Hematopoietic multipotent progenitor cell (in vitro differentiated cells): ENCODE measurements at places on chromosomes 2 and 18. TPM values are rescaled to one million over a fixed set of nuclear protein-coding genes. Genes with fewer than 3 reads are reported as not detected.
A peak's percentile ranks its signal among the peaks of the same experiment; 100 is the strongest.

- DNase-seq, result no peak
Measured at GRCh38 chr2:39663187-39663930, 2.4 kb upstream of the TMEM178A start.

GRCh38 chr2:197286805-197287595 lies 23.6 kb downstream of the ANKRD44 start:
- DNase-seq, result peak; percentile 43

GRCh38 chr2:162123806-162124758 lies 28.0 kb downstream of the GCG start:
- peak; percentile 49 for DNase-seq

GRCh38 chr2:240509667-240510512 lies 47.9 kb downstream of the ANKMY1 start:
- DNase-seq, result no peak

The SCYGR4 gene
- not detected for total RNA-seq
